ENCODE measurements at places on chromosomes 16 and 17.

DNA sequence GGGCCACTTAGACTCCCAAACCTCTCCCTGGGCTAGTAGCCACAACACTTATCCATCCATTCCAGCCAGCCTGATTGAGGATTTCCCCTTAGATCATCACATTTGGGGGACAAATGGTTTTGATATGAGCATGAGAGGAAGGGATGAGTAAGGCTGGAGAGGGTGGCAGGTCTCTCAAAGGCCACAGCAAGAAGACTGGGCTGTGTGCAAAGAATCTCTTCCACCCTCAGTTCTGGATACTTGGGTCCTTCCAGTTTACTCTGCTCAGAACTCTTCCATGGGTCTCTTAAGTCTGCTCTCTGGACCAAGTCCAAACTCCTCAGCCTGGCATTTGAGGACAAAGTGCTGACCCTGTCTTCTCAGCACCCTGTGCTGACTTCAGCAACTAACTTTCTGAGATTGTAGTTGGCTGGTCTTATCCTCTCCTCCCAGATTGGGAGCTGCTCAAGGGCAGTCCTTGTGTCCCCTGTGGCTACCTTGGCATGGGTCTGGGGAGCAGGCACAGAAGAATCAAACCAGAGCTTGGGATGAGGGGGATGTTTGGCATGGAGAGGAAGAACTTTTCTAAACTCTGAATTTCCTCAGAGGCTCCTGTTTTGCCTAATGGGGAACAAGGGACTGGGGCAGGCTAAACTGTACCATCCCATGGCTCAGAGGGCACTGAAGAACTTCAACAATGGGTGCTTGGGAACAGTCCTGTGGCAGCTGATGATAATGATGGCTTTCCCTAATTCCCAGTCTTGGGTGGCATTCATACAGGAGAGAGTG, 3.1 kb upstream of the NFATC3 start:
- DNase-seq, result peak; percentile 77

DNA sequence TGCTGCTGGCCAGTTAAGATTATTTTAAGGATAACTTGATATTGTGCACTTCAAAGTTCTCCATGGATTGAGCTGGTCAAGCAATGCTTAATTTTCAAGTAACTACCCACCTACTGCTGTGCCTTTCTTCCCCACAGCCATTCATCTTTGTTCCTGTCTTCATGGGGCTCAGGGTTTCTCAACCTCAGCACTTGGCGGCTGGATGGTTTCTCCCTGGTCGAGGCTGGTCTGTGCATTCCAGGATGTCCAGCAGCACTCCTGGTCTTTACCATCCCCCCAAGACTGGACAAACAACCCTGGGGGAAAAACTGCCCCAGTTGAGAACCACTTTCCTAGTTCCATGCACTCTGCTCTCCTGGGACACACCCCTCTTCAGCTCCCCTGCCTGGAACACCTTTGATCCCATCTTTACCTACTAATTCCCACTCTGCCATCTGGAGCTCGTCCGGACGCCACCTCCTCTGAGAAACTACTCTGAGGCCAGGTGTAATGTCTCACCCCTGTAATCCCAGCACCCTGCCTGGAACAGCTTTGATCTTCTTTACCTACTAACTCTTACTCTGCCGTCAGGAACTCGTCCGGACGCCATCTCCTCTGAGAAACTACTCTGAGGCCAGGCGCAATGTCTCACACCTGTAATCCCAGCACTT, 81.5 kb downstream of the NXN start:
- no peak for DNase-seq

DNA sequence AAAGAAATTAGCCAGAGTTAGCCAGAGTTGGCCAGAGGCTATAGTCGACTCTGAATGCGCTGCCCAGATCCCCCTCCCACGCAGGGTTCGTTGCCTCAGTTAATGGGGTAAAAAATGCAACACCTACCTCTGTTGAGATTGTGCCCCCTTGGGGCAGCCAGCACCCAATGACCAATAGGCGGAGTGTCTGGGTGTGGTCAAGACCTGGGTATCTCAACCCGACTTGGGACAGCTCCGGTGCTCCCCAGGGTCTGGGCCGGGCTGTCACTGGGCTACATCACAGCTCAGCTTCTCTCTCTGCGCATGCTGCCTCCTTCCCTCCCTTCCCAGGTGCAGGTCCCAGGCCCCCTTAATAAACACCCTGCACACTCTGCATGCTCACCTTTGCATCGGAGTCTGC, 59.6 kb upstream of the GCSH start:
- no peak for DNase-seq

DNA sequence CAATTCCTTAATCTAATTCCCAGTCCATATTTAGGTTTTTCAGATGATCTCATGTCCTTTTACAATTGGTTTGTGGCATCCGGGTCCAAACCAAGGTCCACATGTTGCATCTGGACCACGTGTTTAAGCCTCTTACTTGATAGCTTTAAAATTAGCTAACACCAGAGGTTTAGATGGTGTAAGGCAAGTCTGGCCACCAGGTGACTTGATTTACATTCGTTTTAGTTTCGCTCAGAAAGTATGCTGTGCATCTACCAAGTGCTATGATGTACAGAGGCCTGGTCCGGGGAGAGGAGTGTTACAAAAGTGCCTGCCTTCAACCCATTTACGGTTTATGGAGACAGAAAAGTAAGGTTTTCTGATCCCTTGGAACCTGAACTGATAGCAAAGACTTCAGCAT, 878 bp upstream of the DNAJA2 start:
- peak; percentile 63 for DNase-seq

- DNase-seq, result no peak
Measured at GRCh38 chr17:13885550-13885949, 183.8 kb upstream of the COX10 start.

- DNase-seq, result peak; percentile 28
Measured at GRCh38 chr17:7081341-7082062, 1.5 kb upstream of the CLEC10A start.

- DNase-seq, result peak; percentile 36
Measured at GRCh38 chr17:66459811-66460270, 157.4 kb downstream of the PRKCA start.

DNA sequence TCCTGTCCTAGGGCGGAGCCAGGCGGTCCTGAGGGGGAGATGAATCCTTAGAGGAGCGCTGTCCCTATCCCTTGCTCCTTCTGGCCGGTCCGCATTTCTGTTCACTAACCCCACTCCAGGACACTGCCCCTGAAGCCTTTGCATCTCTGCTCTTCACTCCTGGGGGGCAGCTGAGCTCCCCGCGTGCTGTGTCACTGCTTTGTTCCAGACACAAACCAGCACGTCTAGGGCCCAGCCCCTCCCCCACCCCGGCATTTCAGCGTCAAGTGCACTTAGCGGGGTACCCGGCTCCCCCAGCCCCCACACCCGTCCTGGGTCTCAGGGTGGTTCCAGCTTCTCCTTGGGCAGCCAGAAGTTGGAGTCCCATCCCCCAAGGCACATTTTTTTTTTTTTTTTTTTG, 8.9 kb downstream of the CORO6 start:
- no peak for DNase-seq

DNA sequence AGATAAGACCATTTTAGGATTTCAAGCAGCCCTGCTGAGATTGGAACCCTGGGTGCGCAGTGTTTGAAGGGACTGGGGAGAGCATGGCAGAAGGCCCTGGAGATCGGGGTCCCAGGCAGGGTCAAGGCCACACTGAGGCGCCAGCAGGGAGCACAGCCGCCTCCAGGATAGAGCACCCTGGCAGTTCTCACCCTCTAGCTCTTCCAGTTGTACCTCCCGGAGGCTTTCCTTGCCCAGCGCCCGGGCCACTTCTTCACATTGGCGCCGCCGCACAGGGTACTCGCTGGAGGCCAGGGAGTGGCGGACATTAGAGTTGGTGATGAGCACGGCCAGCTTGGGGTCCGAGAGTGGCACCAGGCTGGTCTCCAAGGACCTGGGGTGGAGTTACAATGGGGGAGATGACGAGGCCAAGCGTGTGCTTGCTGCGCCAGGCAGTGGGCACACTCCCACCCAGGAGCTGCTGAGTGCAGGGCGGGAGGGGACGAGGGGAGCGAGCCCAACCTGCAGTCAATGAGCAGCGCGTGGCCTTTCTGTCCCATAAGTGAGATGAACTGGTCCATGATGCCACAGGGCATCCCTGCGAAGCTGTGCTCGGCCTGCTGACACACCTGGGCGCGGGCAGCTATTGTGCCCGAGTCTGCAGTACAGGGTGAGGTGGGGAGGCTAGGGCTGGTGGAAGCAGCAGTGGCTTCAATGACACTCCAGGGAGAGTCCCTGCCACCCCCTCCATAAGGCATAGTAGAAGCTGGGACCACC, 2.3 kb downstream of the GALK1 start:
- DNase-seq, result no peak

- no peak for DNase-seq
Measured at GRCh38 chr17:68710976-68711375, 109.8 kb upstream of the FAM20A start.

GRCh38 chr16:59655031-59655430, 920.9 kb upstream of the GOT2 start:
- no peak for DNase-seq

- DNase-seq, result no peak
Measured at GRCh38 chr17:9350080-9350479, 225.5 kb downstream of the STX8 start.

All from activated CD4-positive, alpha-beta T cell treated with anti-CD3 and anti-CD28 coated beads, Interleukin-10, Interleukin-2, amounts not matched to agents 100 ng/mL and 50 ng/mL, durations not matched to agents 16 hours and 8 hours (primary cell).